H54 (cell line): ENCODE measurements at places on chromosomes 16 and 17.
A peak's percentile ranks its signal among the peaks of the same experiment; 100 is the strongest.

- DNase-seq, result no peak
These were observed 20.6 kb downstream of the MAP3K14 start for GRCh38 chr17:45296003-45296832.

DNA sequence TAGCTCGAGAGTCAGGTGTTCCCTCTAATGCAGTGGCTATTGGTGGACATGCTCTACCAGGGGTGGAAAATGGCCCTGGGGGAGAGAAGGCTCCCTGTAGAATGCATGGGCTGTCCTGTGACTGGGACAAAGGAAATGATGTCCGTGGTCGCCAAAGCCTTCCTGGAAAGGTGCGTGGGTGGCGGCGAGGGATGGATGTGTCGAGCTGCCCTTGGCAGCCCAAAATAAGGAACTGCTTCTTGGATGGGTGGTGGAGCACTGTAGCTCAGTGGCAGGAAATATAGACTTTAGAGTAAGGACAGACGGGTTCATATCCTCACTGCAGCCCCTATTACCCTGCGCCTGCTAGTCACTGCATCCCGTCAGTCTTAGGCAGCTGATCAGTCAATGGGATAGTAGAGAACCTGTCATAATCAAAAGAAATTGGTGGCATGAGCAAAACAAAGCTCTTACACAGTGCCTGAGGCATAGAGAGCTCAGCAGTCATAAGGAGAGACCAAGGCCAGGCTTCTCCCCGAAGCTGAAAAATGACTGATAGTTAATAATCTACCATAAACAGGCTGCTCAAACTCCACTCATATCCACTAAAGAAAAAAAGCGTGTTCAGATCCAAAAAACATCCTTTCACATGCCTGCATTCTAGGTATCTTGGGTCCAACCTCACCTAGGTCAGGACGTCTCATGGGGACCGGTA lies 123.5 kb upstream of the PLCG2 start:
- no peak for DNase-seq

DNA sequence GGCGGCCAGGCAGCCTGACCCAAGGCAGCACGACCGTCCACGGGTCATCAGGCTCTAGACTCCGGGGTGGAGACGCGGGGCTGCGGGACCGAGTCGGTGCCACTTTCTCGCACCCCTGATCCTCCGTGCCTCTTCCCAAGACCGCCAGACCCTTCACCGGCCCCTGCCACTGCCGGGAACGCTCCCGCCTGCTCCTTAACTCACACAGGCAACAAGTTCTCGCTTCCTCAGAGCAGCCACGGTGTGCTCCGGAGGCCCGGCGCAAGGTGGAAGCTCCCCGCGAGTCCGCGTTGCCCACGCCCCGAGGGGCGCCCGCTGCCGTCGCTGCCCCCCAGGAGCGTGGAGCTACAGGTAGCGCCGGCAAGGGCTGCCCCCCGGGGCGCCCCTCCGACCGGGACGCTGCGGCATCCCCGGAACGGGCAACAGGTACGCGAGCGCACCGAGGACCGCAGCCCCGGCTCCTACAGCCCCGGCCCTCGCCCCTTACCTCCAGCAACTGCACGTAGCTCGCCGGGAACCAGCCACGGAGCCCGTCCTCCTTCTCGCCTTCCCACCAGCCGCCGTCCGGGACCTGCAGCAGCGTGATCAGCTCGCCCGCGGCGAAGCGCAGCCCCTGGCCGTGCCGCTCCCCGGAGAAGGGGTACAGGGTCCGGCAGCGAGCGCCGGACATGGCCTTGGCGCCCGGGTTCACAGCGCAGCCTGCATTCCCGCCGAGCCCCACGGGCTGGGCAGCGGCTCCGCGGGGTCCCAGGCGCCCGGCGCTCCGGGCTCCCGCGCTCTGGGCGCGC lies 491 bp downstream of the GAS7 start:
- DNase-seq, result no peak

GRCh38 chr17:39927929-39928857 lies 661 bp downstream of the LRRC3C start:
- DNase-seq, result no peak

DNA sequence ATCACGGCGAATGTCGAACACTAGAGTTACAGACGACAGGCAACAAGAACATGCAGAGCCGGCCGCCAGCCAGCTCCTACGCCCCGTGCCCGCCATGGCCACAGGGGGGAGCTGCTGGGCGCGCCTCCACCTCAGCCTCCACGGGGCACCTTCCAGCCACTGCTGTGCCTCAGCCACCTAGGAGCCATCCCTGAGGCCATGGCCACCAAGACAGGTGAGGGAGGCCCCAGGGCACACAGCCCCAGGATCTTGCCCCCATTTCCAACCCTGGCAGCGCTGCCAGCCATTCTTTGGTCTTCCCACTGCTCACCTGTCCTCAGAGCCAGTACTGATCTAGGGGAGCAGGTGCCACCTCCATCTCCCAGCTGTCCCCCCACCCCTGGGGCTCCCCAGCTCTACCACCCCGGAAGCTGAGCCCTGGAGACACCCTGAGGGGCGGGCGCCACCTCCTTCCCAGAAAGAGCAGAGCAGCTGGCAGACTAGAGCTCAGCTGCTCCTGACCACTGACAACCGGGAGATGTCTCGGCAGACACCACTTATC lies 11.8 kb downstream of the GNPTG start:
- DNase-seq, result peak; percentile 71

GRCh38 chr16:57567691-57568090 lies 25.2 kb downstream of the ADGRG5 start:
- DNase-seq, result no peak

GRCh38 chr17:4579678-4580077 lies 4.7 kb upstream of the SMTNL2 start:
- DNase-seq, result no peak

DNA sequence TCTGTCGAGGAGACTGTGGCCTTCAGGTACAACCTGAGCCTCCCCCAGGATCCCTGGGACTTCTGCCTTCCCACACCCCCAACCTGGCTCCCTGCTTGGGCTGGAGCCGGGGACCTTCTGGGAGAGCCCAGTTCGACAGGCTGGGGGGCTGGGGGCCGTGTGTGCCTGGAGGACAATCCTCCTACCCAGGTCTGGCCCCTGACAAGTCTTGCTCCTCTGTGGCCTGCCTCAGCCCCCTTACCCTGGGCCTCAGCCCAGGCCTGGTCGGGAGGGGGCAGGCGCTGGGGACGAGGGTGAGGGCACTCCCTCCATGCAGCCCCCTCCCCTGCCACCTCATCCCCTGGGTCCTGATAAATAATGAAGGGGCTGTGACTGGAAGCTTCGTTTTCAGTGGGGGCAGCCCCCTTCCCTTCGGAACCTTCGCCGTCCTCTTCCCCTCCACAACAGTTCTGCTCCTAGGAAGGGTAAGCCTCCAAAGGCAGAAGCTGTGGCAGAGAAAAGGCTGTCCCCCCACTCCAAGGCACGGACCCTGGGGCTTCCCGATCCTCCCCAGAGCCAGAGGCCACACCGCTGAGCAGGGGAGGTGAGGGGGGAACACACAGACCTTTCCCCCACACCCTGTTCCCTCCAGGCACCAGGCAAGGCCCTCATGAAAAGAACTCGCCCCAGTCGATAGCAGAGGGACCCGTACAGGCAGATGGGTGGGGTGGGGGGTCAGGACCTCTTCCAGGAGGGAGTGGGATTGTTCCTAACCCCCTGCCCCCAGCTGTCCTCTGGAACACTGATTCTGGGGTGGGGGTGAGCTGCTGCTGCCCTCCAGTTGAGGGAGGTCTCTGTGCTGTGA lies 5.0 kb upstream of the BAHCC1 start:
- DNase-seq, result no peak

GRCh38 chr16:56246051-56246817 lies 54.9 kb downstream of the GNAO1 start:
- peak; percentile 43 for DNase-seq

GRCh38 chr17:78226759-78227454 lies 4.5 kb upstream of the TMEM235 start:
- peak; percentile 78 for DNase-seq

GRCh38 chr16:30120340-30121105 lies 2.5 kb downstream of the MAPK3 start:
- DNase-seq, result no peak

DNA sequence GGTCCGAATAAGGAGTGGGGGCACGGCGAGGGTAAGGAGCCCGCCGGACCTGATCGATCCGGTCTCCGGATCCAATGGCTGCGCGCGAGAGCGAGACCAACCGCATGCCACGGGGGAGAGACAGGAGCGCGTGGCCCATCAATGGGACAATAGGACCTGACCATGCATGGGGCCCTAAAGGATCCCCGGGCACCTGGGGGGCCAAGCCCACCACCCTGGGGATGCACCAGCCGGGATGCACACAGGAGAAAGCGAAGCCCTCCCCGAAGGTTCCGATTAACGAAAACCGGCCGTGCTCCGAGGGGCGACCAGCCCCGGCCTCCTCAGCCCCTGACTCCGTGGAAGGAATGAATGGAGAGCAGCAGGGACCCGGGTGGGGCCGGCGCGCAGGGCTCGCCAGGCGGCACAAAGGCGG lies 525 bp downstream of the JPT1 start:
- no peak for DNase-seq

DNA sequence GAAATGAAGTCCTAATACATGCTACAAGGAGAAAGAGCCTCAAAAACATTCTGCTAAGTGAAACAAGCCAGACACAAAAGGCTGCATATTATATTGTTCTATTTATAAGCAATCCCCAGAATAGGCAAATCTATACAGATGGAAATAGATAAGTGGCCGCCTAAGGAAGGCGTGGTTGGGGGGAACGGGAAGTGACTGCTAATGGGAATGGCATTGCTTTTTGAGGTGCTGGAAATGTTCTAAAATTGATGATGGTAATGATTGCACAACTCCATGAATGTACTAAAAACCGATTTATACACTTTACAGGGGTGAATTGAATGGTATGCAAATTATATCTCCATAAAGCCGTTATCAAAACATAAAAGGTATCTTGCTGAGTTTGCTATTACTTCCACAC lies 67.7 kb downstream of the GAS7 start:
- no peak for DNase-seq

DNA sequence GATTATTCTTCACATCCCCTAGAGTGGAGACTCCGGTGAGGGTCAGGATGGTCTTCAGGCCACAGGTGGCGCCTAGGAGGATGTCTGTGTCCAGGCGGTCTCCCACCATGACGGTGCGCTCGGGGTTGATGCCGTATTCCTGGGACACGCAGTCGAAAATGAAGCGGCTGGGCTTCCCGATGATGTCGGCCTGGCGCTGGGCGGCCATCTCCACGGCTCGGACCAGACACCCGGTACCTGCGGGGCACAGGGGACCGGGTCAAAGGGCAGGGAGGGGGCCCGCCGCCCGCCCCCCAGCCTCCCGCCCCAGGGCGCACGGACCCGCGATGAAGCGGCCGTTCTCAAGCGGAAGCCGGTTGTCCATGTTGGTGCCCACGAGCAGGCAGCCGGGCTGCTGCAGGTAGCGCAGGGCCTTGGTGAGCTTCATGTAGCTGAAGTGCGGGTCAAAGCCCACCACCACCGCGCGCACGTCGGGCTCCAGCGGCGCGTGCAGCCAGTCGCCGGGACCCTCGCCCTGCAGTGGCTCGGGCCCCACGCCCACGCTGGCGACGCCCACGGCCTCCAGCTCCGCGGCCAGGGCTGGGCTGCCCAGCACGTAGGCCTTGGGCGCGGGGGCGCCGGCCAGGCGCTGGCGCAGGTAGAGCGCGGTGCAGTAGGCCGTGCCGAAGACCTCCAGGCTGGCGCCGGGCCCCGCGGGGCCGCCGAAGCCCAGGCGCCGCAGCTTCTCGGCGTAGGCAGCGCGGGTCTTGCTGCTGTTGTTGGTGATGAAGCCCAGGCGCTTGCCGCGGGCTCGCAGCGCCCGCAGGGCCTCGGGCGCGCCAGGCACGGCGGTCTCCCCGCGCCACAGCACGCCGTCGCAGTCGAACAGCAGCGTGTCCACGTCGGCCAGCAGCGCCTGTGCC lies 572 bp downstream of the PGP start:
- no peak for DNase-seq

- no peak for DNase-seq
These were observed 28.8 kb upstream of the ST6GALNAC1 start for GRCh38 chr17:76672270-76672851.

DNA sequence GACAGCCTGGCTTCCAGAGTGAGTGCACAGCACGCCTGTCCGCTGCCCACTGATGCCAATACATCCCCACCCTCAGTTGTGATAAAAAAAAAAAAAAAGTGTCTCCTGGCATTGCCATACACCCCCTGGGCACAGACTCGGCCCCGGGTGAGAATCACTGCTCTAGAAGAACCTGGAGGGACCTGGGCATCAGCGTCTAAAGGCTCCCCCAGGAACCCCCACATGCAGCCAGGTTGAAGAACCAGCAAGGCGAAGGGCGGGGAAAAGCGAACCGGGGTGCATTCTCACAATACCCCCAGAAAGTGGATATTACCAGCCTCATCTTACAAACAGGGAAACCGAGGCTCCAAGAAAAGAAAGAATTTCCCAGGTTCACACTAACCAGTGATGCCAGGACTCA lies 27.7 kb downstream of the TBC1D16 start:
- DNase-seq, result no peak

DNA sequence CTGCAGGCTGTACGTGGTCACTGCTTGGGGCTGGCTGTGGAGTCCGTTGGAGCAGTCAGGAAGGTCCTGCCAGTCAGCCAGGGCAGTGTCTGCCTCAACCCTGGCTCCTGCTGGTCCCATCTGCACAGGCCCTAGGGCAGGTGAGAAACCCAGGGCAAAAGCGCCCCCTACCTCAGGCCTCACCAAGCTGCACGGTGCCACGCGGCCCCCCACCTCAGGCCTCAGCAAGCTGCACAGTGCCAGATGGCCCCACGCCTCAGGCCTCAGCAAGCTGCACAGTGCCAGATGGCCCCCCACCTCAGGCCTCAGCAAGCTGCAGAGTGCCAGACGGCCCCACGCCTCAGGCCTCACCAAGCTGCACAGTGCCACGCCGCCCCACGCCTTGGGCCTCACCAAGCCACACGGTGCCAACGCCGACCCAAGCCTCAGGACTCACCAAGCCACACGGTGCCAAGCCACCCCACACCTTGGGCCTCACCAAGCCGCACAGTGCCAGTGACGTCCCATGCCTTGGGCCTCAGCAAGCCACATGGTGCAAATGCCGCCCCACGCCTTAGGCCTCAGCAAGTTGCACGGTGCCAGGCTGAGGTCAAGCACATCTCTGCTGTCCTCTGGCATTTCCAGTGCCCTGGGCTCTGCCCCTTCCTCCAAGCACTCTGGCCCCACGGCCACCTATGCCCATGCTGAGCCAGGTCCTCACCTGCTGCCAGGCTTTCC lies 5.5 kb downstream of the TMEM204 start:
- no peak for DNase-seq

GRCh38 chr17:9999919-10000695 lies 95.0 kb upstream of the RCVRN start:
- DNase-seq, result no peak

DNA sequence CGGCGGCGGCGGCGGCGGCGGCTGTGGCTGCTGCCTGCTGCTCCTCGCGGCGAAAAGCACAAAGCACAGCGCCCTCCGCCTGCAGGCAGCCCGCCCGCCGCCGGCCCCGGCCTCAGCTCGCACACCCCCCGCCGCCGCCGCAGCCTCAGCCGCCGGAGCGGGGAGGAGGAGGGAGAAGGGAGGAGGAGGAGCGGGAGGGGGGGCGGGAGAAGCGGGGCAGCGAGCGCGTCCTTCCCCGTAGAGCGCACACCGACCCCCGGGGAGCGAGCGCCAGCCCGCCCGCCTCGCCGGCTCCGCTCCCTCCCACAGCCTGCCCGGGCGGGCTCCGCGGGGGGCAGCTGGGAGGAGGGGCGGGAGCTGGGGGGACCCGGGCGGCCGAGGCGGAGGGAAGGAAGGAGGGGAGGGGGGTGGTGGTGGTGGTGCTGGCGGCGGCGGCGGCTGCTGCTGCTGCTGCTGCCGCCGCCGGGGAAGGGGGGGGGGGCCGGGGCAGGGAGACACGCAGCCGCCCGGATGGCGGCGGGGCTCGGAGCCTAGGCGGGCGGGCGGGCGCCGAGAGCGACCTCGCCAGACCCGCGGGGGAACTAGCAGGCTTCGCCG lies at the start of gene UBTF:
UBTF (minus strand) TSS at position 60 of the 597 bp plus-strand sequence. CDS start 1,446 bp downstream, outside the sequence.
- peak; percentile 53 for DNase-seq
